ENCODE measurements at places on chromosomes 12 and 14. TPM values are rescaled to one million over a fixed set of nuclear protein-coding genes. Genes with fewer than 3 reads are reported as not detected.

CAPZA3 gene
- total RNA-seq, result not detected

DPY19L2 gene
- 2.5 TPM for total RNA-seq

GRCh38 chr12:106644335-106645073, 61.7 kb downstream of the RFX4 start:
- no peak for DNase-seq

GRCh38 chr12:100404769-100405407, 48.0 kb downstream of the SLC17A8 start:
- peak; percentile 15 for DNase-seq

GRCh38 chr12:105240228-105240627, 4.3 kb upstream of the APPL2 start:
- DNase-seq, result no peak

KRT2 gene
- total RNA-seq, result 0.53 TPM

GRCh38 chr14:22226381-22226780, 362.6 kb downstream of the DAD1 start:
- no peak for DNase-seq

AGAP2 gene
- 0.99 TPM for total RNA-seq

DNA sequence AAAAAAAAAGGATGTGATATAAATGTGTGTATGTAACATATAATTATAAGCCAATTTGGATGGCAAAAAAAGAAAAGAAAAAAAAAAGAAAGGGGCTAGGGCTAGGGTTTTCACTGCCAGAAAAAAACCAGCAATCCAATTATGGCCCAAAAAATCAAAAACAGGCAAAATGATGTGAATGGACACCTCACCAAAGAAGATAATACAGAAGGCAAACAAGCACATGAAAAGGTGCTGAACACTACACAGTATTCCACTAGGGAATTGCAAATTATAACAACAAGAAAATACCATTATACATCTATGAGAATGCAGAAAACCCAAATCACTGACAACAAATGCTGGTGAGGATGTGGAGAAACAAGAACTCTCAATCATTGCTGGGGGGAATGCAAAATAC, 12.1 kb upstream of the MIPOL1 start:
- no peak for DNase-seq

MYH6 gene
- total RNA-seq, result not detected

GRCh38 chr12:105157606-105158005, 50.1 kb downstream of the WASHC4 start:
- DNase-seq, result no peak

- DNase-seq, result no peak
These were observed 36.6 kb upstream of the CLMN start for GRCh38 chr14:95356245-95356869.

DNA sequence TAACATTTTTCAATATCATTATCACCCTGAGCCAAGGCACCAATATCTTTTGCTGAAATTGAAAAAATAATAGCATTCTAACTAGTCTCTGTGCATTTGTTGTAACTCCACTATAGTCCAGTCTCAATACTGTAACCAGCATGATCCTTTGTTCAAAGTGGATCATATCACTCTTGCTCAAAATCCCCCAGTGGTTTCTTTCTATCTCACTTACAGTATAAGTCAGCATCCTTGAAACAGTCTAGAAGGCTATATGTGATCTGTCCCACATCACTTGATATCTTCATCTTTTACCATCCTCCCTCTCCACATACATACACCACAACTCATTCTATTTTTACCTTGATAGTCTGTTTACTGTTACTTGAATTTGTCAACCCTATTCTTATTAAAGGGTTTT, 435.7 kb downstream of the CCER1 start:
- no peak for DNase-seq
